ENCODE measurements at places on chromosomes 4 and X.

DNA sequence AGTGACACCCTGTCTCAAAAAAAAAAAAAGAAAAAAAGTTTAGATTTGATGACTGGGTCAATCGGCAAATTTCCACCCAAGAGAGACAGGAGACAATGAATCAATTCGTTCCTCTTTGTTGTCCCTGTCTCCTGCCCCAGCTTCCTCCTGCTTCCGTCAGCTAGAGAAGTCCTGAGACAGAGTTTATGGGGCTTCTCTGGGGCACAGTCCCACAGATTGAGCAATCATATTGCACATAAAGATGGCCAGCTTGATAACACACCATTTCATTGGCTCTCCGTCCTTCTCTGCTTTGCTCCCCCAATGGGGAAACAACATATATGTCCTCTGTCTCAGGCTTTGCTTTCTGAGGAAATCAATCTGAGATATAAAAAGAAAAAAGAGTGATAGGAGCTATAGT lies 78.4 kb upstream of the FUNDC1 start:
- no peak for DNase-seq

DNA sequence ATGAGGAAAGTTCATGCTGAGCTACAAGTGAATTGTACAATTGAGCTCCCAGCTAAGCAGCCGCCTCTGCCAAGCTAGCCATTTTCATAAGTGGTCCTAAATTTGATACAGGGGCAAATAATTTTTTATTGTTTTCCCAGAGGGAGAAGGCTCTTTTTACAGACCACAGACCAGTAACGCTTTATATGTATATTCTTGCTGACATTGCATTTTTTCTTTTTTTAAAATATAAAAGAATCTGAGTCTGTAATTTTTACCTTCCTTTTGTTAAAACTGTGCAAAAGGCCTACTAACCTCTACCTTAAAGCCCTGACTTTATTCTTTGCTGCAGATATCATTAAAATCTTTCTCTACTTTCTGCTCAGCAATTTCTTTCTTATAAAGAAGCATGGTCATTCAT lies 501.2 kb upstream of the INTU start:
- no peak for DNase-seq

GRCh38 chrX:16601885-16602284 lies 48.1 kb upstream of the S100G start:
- no peak for DNase-seq

- no peak for DNase-seq
These were observed at the start of gene F11 for GRCh38 chr4:186265683-186266652. TSS of gene F11 (plus strand) at chr4:186266189. CDS start at chr4:186267137, 948 bp downstream.

GRCh38 chrX:111445485-111445884 lies 33.5 kb upstream of the DCX start:
- DNase-seq: peak; percentile 27

- no peak for DNase-seq
These were observed 19.1 kb upstream of the PHF8 start for GRCh38 chrX:54063361-54063760.

DNA sequence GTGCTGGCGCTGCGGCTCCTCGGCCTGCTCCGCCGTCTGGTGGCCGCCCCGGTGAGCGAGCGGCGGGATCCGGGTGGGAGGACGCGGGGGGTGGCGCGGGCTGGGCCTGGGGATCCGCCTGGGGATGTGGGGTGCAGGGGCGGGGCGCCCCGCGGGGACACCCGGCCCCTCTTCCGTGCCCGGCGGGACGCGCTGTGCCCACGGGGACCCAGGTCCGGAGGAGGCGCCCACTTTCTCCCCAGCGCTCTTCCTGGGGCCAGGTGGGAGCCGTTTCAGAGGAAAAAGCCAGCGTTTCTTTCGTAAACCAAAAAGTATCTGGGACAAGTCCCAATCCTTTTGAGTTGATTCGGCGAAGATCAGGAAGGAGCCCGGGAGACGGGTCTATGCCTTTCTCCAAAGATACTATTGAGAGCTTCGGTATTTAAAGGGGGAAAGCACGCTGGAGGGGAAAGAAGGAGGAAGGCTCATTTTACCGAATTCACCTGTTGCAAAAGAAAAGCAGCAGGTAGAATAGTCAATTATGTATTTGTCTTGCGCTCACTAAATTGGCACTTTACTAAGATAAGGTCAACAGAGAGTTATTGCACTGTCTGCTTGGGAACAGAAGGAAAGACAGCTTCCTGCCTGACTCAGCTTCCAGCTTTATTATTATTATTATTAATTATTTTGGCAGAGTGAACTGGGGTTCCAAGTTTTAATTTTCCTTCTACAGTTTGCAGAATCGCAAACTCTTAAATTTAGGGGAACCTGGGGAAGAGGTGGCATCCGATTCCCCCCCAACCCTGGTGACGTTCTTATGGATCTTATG lies 81.5 kb upstream of the CD99 start:
- DNase-seq: no peak

DNA sequence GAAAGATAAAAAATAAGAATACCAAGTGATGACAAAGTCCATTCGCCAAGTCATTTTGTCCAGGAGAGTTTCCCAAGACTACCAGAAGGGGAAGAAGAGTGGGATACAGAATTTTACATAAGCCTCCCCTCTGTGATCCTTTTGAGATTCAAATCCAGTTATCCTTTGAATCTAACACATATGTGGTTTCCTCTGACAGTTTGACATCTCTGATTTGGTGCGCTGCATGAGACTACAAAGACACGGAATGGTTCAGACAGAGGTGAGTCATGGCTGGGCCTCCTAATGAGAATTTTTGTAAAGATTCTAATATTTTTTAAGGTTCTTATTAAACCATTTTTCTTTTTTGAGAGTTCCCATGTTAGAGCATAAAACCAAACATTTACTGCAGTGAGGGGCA lies 38.3 kb downstream of the SLC10A6 start:
- no peak for DNase-seq

All from CD4-positive, alpha-beta memory T cell (primary cell).